ENCODE measurements at places on chromosomes 11 and 22.
A peak's percentile ranks its signal among the peaks of the same experiment; 100 is the strongest.

GRCh38 chr11:132052342-132052741 is 681.9 kb downstream of the NTM start:
- no peak for DNase-seq
- H3K27me3 ChIP-seq = no peaks in the 10 kb centered on the region
- no peak overlapping the region for H3K27ac ChIP-seq
- H3K4me1 ChIP-seq = peaks cover 36% of the 10 kb centered on the region
- H3K4me3 ChIP-seq = no peak overlapping the region

DNA sequence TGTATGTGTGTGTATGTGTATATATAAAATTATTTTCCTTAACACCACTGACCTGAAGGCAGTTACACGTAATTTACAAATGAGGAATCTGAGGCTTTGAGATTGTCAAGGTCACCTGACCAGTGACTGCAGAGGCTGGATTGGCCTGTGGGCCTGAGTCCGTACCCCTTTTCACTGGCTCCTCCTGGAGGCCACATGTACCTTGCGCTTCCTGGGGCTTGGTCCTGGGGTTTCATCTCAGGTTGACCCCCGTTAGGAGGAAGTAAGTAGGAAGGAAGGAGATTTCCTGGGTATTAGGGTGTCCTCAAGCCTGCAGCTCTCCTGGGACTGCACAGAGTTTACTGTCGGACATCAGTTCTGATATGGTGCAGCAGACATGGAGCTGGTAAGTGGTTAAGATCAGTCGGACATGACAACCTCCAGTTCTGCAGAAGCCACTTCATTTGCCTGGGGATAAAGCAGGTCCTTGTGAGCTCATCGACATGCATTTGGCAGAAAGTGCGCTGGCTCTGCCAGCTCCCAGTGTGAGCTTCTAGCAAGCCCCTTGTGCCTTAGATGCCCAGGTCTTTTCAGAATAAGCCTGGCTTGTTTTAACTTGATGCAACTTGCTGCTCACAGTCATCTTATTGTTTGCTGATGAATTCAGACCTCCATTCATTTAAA is 36.6 kb downstream of the ST3GAL4 start:
- H3K36me3 ChIP-seq = no peaks in the 10 kb centered on the region
- H3K4me3 ChIP-seq = no peak overlapping the region
- DNase-seq = peak; percentile 40
- H3K27me3 ChIP-seq = no peaks in the 10 kb centered on the region

DNA sequence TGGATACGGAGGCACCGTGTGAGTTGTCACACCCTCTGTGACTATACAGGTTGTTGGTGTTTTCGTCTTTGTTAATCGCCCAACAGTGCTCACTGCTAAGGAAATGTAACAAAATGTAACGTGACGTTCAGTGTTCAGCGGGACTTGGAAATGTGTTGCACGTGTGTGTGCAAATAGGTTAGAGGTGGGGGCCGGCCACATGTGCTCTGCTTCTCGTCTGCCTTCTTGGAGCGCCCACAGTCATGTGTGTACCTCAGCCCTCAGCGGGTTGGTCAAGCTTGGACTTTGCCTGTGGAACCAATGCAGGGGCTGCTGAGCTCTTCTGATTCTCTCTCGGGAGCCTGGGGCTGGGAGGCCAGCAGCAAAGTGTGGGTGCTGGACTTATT is 7.4 kb upstream of the SMIM38 start:
- no peak overlapping the region for H3K4me3 ChIP-seq
- H3K27me3 ChIP-seq = peaks cover 3% of the 10 kb centered on the region
- peaks cover 32% of the 10 kb centered on the region for H3K4me1 ChIP-seq
- peaks cover 43% of the 10 kb centered on the region for H3K36me3 ChIP-seq

DNA sequence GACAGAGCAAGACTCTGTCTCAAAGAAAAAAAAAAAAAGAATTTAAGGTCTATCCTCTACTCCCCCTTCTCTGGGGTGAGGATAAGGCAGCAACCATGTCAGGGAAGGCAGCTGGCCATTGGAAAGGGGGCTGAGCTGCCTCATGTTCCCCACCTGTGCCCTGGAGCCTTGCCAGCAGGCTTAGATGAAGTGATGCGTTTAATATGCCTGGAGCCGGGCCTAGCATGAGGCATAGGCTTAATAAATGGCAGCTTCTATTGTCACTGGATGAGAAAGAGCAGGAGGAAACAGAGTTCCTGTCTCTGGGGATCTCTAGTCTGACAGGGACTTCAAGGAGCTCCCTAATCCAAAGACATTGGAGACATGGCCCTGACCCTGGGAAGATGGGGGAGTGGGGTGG is 3.2 kb upstream of the KCNE3 start:
- no peak overlapping the region for H3K27ac ChIP-seq
- peaks cover 21% of the 10 kb centered on the region for H3K4me1 ChIP-seq
- H3K27me3 ChIP-seq = peaks cover 21% of the 10 kb centered on the region
- no peak overlapping the region for H3K4me3 ChIP-seq
- DNase-seq = no peak
- H3K36me3 ChIP-seq = no peaks in the 10 kb centered on the region

DNA sequence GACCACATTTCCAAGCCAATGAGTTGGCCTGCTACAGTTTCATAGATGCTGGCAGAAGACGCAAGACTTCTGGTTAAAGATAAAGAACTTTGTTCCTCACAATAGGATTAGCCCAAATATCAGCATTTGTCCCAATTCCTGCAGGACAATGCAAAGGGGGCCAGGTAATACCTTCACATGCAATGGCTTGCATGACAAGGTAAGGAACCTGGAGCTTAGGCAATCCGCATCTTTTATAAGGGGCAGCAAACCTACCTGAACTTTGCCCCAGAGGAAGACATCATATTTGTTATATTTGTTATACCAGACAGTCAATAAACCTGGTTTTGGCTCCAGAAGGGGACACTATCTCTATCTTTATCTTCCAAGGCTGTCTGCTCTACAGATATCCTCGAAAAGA is 5.3 kb downstream of the P2RY6 start:
- no peaks in the 10 kb centered on the region for H3K36me3 ChIP-seq
- H3K27me3 ChIP-seq = no peaks in the 10 kb centered on the region
- no peak overlapping the region for H3K4me3 ChIP-seq
- peaks cover under 1% of the 10 kb centered on the region for H3K4me1 ChIP-seq
- H3K27ac ChIP-seq = no peak overlapping the region
- DNase-seq = no peak

GRCh38 chr11:68201492-68201891 is 11.6 kb downstream of the KMT5B start:
- H3K27ac ChIP-seq = no peak overlapping the region
- H3K4me3 ChIP-seq = no peak overlapping the region
- no peaks in the 10 kb centered on the region for H3K36me3 ChIP-seq

- H3K36me3 ChIP-seq = peaks cover under 1% of the 10 kb centered on the region
- H3K27me3 ChIP-seq = no peaks in the 10 kb centered on the region
- no peak overlapping the region for H3K4me3 ChIP-seq
These were observed 23.9 kb downstream of the FADD start for GRCh38 chr11:70226967-70227366.

DNA sequence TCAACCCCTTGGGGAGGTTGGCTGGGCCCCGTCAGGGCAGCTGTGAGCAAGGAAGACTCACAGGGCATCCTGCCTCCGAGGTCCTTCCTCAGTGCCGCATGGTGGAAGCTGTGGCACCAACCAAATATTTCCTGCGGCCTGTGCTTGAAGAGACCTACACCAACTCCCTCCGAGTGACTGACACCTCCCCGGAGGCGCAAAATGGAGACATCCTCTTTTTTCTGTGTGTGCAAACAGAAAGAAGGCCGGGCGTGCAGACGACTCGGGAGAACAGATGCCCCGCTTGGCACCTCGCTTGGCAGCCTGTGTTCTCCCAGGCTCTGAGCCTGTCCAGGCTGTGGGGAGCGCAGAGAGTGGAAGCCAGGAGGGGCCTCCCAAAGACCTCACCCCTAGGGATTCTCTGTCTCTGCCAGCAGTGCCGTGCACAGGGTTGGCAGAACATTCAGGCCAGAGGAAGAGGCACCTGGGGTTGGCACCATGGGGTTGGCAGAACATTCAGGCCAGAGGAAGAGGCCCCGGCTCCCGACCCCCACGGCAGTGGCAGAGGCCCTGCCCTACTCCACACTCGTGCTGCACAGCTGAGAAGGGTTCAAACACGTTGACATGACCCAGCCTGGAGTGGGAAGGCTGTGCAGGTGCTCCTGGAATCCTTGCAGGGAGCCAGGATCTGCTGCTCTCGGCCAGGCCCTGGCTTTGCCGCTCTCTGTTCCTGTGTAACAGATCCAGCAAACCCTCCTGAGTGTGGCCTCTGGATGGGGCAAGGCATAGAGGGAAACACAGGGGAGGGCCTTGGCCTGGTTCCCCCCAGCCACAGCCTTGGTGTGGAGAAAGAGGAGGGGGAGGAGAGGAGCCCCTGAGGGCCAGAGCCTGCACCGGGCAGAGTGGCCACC is 805.5 kb downstream of the BRD1 start:
- no peak overlapping the region for H3K4me3 ChIP-seq
- H3K36me3 ChIP-seq = no peaks in the 10 kb centered on the region
- 0 out of 2 replicates have a peak, but pooled peaks cover 5% of the 10 kb centered on the region for H3K4me1 ChIP-seq
- no peaks in the 10 kb centered on the region for H3K27me3 ChIP-seq

GRCh38 chr11:125263268-125263790 is 98.8 kb downstream of the PKNOX2 start:
- peak; percentile 88 for DNase-seq
- H3K36me3 ChIP-seq = no peaks in the 10 kb centered on the region
- H3K27ac ChIP-seq = no peak overlapping the region

DNA sequence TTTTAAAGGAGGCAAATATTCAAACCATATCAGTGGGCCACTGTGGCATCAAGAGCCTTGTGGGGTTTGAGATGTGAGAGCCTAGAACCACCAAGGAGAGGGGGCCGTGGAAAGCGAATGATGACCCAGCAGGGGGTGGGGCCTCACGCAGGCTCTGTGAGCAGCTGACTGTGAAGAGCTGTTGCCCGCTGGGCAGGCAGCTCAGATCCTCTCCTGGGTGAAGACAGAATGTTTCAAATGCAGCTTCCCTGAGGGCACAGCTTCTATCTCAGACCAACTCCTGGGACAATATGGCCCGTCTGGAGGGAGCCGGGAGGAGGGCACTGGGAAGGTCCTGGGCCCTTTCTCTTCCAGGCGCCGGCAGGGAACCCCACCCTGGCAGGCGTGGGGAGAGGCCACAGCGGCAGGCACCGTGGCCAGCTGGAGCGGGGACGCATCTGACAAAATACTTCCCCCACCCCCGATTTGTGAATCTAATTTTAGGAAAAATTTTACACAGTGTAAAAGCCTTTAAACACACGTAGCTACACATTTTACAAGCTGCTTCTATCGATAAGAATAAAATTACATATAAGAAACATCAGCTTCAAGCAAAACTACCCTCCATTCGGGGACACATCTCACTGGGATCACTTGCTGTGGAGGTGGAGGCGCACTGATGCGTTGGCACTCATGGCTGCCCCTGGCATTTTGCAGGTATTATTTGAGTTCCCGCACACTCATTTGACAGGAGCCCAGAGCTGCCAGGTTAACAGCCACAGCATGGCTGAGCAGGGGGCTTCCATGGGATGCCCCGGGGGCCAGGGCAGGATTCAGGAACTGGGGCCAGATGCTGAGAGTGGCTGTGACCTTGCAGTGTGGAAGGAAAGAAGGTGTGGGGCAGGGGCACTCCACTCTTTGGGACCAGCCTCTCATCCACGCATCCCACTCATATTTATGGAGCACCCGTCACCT is 40.3 kb downstream of the PARVG start:
- H3K27me3 ChIP-seq = no peaks in the 10 kb centered on the region
- DNase-seq = no peak

GRCh38 chr11:120722524-120722923 is 211.0 kb downstream of the GRIK4 start:
- no peaks in the 10 kb centered on the region for H3K36me3 ChIP-seq
- no peaks in the 10 kb centered on the region for H3K27me3 ChIP-seq
- H3K27ac ChIP-seq = no peak overlapping the region
- peak; percentile 24 for DNase-seq
- no peak overlapping the region for H3K4me3 ChIP-seq
